Effector CD8-positive, alpha-beta T cell (primary cell): ENCODE measurements at places on chromosomes 3 and 15.

GRCh38 chr3:125684199-125684598 lies 88.9 kb upstream of the OSBPL11 start:
- no peak for DNase-seq

DNA sequence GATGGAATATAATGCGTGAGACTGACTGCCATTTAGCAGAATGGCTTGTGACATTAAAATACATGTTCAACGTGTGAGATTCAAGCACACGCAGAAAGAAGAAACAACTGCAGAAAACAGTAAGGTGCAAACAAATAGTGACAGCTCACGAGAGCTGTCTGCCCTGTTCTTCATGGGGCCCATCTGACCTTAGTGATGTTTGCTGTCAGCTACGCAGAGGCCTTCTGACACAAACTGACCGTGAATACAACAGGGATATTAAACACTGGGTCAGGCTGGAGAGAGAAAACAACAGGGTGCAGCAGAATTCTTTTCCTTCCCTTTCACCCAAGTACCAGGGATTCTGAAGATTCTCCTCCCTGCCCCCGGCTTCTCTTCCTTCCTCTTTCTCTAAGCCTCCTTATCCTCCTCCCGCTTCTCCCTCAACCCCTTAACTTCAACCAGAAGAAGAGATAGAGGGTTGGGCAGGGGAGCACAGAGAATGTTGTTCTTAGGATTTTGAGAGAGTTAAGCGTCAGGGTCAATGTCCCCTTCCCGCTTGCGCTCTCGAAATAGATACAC lies 2.1 kb downstream of the TNFAIP8L3 start:
- DNase-seq = no peak

GRCh38 chr3:181174676-181175233 lies 185.2 kb upstream of the DNAJC19 start:
- no peak for DNase-seq

DNA sequence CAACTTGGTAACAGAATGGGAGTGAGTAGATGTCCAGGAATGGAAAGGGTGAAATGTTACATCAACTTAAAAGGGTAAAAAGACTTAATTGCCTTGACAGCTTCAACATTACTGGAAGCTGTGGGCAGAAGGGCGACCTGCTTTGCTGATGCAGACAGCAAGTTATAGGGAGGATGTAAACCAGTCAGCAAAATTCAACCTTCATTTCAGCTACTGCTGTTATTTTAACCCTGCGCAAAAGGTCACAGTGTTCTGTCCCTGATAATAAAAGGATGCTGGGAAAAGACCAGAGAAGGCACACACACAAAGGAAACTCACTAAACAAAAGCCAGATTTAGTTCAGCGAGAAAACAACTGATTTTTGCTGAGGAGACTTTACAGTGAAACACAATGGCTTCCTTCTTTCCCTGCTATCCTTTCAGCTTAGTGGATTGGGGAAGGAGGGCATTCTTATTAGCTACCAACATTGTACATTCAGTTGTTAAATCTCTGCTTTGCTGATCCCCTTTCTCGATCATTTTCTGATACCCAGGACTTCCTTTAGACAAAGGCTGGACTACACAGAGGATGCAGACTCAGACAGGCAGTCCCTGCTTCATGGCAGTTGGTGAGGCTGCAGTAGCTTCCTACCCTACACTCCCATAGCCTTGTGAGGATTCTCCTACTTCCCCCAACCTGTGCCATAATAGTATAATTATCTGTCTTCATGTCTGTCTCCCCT lies 62.0 kb downstream of the P3H2 start:
- no peak for DNase-seq
